Kidney (tissue), 22 donors: ENCODE measurements at places on chromosomes 2 and 18. TPM values are rescaled to one million over a fixed set of nuclear protein-coding genes. Genes with fewer than 3 reads are reported as not detected.

GRCh38 chr2:239884051-239884405 lies 141.1 kb downstream of the NDUFA10 start:
- H3K4me1 ChIP-seq, result no peaks in the 10 kb centered on the region
- no peak overlapping the region for H3K4me3 ChIP-seq
- no peak overlapping the region for H3K27ac ChIP-seq
- peak; percentile 2 for DNase-seq
- H3K36me3 ChIP-seq, result no peaks in the 10 kb centered on the region

DNA sequence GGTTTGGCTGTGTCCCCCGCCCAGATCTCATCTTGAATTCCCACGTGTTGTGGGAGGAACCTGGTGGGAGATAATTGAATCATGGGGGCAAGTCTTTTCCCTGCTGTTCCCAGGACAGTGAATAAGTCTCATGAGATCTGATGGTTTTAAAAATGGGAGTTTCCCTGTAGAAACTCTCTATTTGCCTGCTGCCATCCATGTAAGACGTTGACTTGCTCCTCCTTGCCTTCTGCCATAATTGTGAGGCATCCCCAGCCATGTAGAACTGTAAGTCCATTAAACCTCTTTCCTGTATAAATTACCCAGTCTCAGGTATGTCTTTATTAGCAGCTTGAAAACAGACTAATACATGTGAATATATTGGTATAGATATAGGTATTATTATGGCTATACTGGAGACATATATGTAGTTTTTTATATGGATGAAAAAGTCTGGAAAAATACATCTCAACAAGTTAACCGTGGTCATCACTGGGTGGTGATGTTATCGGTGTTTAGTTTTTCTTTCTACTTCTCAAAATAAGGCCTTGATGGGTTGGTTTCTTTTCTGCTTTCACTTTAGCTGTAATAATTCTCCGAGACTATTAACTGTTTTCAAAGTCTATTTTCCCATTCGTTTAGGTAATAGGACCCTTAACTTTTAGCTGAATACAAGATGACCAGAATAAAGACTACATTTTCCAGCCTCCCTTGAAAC lies 39.1 kb upstream of the NCOA1 start:
- H3K4me3 ChIP-seq, result no peak overlapping the region
- no peaks in the 10 kb centered on the region for H3K36me3 ChIP-seq
- no peak for DNase-seq
- H3K27me3 ChIP-seq, result no peaks in the 10 kb centered on the region

DNA sequence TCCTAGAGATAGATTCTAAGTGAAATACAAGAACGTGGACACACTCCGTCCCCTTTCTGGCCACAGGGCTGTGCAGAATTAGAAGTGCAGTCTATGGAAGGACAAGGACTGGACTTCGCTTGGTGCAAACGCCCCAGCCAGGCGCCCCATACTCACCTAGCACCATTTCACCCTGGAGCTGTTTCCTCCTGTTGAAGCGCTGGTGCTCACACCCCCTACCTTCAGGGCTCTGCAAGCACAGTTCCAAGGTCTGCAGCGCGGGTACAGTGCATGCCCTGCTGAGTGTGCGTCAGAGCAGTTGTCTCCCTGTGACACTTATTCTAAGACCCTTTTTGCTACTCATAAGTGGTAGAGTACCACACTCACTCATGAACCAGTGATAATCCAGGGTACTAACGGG lies 3.0 kb downstream of the HPCAL1 start:
- no peak overlapping the region for H3K4me3 ChIP-seq
- H3K36me3 ChIP-seq, result no peaks in the 10 kb centered on the region
- peaks cover 2% of the 10 kb centered on the region for H3K27me3 ChIP-seq
- H3K4me1 ChIP-seq, result peaks cover 35% of the 10 kb centered on the region
- no peak for DNase-seq

DNA sequence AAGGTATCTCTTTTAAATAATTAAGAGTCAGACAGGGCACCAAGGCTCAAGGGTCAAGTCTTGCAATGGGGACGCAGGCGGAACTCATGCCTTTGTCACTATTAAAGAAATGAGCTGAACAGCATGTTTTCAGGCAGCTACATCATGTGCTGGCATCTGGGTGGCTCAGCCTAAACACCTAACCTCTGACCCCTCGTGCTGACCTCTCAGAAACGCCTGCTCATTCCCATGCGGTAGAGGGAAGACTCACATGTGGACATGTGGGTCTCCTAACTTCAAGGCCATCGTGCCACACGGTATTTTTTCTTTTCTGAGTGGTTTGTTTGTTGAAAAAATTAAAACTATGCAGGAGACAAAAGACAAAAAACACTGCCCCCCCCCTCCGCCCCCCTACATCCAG lies 31.3 kb downstream of the CYP27C1 start:
- no peaks in the 10 kb centered on the region for H3K36me3 ChIP-seq
- no peaks in the 10 kb centered on the region for H3K4me1 ChIP-seq
- DNase-seq, result no peak
- no peaks in the 10 kb centered on the region for H3K27me3 ChIP-seq

GRCh38 chr18:25299426-25300300 lies 52.3 kb downstream of the ZNF521 start:
- H3K4me3 ChIP-seq, result no peak overlapping the region
- no peaks in the 10 kb centered on the region for H3K4me1 ChIP-seq
- H3K27ac ChIP-seq, result no peak overlapping the region
- H3K27me3 ChIP-seq, result no peaks in the 10 kb centered on the region
- no peaks in the 10 kb centered on the region for H3K36me3 ChIP-seq

GRCh38 chr2:171098607-171099006 lies 62.1 kb downstream of the TLK1 start:
- H3K4me1 ChIP-seq, result no peaks in the 10 kb centered on the region
- H3K27ac ChIP-seq, result no peak overlapping the region
- no peak for DNase-seq
- H3K4me3 ChIP-seq, result no peak overlapping the region
- no peaks in the 10 kb centered on the region for H3K27me3 ChIP-seq

DNA sequence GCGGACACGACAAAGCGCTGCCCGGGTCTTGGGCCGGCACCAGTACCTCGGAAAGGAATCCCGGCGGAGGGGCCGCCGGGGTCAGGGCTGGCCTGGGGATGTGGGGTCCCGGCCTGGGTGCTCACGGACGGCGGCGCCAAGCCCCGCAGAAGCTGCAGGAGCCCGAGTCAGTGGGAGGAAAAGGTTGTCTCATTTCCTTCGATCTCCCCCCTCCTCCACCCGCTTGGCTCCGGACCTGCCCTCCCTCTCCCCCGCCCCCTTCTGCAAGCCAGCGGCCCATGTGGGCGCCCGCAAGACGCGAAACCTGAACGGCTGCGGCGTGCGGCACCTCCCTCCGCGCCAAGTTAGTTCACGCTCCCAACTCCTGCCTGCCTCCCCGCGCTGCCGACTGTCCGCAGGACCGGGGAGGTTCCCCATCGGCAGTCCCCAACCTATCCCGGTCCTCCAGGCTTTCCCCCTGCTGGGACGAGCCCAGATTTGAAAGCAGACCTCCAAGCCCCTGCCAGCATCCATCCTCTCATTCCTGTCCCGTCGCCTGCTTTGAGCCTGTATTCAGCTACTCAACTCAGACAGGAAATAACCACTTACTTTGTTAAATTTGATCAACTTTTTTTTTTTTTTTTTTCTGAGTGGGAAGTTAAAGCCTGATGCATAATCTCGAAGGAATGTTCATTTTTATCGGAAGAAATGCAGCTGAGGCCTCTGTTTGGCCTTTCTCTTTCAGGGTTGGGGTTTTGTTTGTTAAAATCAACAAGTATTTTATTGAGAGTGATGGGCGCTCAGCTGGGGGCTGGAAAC lies at the start of gene EVA1A:
TSS of gene EVA1A (minus strand) at position 172 of the 798 bp plus-strand sequence. CDS start 42,799 bp downstream, outside the sequence.
- peaks cover 21% of the 10 kb centered on the region for H3K4me1 ChIP-seq
- DNase-seq, result peak; percentile 88
- no peaks in the 10 kb centered on the region for H3K27me3 ChIP-seq
- H3K27ac ChIP-seq, result peak within 1 kb of the TSS; percentile 78

- H3K4me3 ChIP-seq, result no peak overlapping the region
These were observed 298.6 kb upstream of the FAM98A start for GRCh38 chr2:33897741-33898140.

DNA sequence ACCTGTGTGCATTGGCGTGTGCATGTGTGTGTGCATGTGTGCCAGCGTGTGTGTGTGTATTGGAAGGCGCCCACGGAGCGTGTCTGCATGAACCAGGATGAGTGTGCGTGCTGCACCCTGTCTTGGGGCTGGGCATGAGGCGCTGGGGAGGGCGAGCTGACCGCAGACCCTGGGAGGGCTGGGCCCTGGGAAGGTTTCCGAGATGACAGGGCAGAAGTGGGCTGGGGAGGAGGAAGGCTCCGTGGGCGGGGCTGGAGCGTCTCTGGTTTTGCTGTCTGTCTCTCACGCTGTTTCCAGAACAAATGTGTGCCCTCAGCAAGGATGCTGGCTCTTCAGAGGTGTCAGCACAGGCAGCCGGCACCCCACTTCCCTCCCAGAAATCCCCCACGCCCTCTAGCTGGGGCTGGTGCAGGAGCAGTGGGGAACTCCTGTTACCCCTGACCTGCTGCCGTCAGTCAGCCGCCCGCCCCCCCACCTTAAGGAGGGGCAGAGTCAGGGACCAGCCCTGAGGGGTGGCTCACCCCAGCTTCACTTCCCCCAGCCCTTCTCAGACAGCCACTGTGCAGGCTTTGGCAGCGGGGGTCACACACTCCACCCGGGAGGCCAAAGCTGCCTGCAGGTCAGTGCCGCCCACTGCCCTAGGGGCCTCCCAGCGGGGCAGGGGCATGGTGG lies at the start of gene GPR35:
TSS of gene GPR35 (plus strand) at position 531 of the 672 bp plus-strand sequence. CDS start 4,473 bp downstream, outside the sequence.
- peak; percentile 77 for DNase-seq
- H3K27ac ChIP-seq, result no peak within 1 kb of the TSS
- no peak within 1 kb of the TSS for H3K4me3 ChIP-seq
- H3K27me3 ChIP-seq, result no peaks in the 10 kb centered on the region
- no peaks in the 10 kb centered on the region for H3K4me1 ChIP-seq

DNA sequence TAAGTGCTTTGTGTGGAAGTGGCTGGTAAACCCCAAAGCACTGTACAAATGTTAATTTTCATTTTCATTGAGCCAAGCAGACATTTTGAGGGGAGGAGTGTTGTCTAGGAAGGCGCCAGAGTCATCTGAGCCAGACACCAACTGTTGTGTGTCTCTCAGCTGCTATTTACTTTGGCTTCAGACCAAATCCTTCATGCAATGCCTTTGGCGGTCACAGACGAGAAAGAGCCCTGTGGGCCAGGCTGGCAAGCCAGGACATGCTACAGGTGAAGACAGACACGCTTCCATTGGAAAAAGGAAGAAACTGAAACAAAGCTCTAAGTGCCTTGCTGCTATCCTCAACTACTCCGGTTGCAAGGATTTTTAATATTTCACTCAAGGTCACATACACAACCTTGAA lies 115.4 kb upstream of the CDC42EP3 start:
- no peak overlapping the region for H3K27ac ChIP-seq
- no peaks in the 10 kb centered on the region for H3K27me3 ChIP-seq
- H3K36me3 ChIP-seq, result no peaks in the 10 kb centered on the region
- H3K4me3 ChIP-seq, result no peak overlapping the region

DNA sequence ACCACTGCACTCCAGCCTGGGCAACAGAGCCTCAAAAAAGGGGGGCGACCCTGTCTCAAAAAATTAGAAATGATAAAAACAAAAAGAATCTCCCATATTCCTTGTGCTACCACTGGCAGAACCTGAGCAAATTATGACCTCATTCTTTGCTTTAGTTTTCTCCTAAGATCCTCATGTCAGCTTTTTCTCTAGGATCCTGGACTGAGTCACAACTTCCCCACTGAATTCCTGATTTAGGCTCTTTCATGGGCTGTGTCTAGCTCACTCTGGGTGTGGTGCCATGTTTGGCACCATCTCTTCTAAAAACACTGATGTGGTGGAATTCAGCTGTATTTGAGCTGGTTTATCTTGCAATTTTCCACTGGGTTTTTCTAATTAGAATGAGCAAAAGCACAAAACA lies 37.1 kb downstream of the EXOC6B start:
- no peak overlapping the region for H3K27ac ChIP-seq
- H3K4me1 ChIP-seq, result no peaks in the 10 kb centered on the region
- no peaks in the 10 kb centered on the region for H3K27me3 ChIP-seq
- H3K36me3 ChIP-seq, result no peaks in the 10 kb centered on the region
- DNase-seq, result no peak

GRCh38 chr2:105943977-105944376 lies 199.3 kb downstream of the NCK2 start:
- no peaks in the 10 kb centered on the region for H3K36me3 ChIP-seq
- H3K27me3 ChIP-seq, result no peaks in the 10 kb centered on the region
- H3K27ac ChIP-seq, result no peak overlapping the region
- H3K4me1 ChIP-seq, result no peaks in the 10 kb centered on the region
- H3K4me3 ChIP-seq, result no peak overlapping the region

- no peak overlapping the region for H3K27ac ChIP-seq
- H3K4me3 ChIP-seq, result no peak overlapping the region
- H3K36me3 ChIP-seq, result peaks cover 3% of the 10 kb centered on the region
- no peak for DNase-seq
These were observed 55.9 kb downstream of the UNC50 start for GRCh38 chr2:98664323-98664722.

GRCh38 chr18:3048121-3048520 lies 35.2 kb upstream of the LPIN2 start:
- no peaks in the 10 kb centered on the region for H3K4me1 ChIP-seq
- H3K27ac ChIP-seq, result no peak overlapping the region
- DNase-seq, result no peak
- H3K27me3 ChIP-seq, result no peaks in the 10 kb centered on the region
- no peaks in the 10 kb centered on the region for H3K36me3 ChIP-seq

GRCh38 chr2:132825601-132826000 lies 155.6 kb upstream of the LYPD1 start:
- no peaks in the 10 kb centered on the region for H3K27me3 ChIP-seq
- H3K36me3 ChIP-seq, result no peaks in the 10 kb centered on the region
- no peaks in the 10 kb centered on the region for H3K4me1 ChIP-seq
- no peak overlapping the region for H3K27ac ChIP-seq
- H3K4me3 ChIP-seq, result no peak overlapping the region

DNA sequence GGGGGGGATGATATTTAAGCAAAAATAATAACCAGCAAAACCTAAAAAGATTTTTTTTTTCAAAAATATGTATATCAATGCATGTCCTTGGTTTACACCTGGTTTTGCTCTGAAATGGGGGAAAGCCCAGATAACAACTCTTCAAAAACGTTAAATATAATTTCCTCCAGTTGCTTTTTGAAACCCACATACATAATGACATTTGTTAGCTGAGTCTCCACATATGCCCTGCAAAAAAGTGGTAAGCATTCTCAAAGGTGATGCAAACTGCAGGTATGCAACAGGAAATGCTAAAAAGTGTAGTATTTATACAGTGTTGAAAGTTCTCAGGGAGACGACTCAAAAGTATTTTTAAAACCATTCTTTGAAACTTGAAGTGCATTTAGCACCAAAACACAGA lies 258.6 kb downstream of the ZEB2 start:
- no peak overlapping the region for H3K27ac ChIP-seq
- H3K4me3 ChIP-seq, result no peak overlapping the region
- H3K27me3 ChIP-seq, result no peaks in the 10 kb centered on the region
- no peak for DNase-seq
- H3K4me1 ChIP-seq, result no peaks in the 10 kb centered on the region
- no peaks in the 10 kb centered on the region for H3K36me3 ChIP-seq

GRCh38 chr2:205954707-205955106 lies 131.3 kb downstream of the INO80D start:
- H3K27ac ChIP-seq, result no peak overlapping the region
- H3K4me3 ChIP-seq, result no peak overlapping the region
- no peaks in the 10 kb centered on the region for H3K4me1 ChIP-seq
- no peaks in the 10 kb centered on the region for H3K36me3 ChIP-seq

GRCh38 chr2:73053316-73054114 lies 18.0 kb downstream of the SFXN5 start:
- H3K4me3 ChIP-seq, result no peak overlapping the region
- H3K4me1 ChIP-seq, result no peaks in the 10 kb centered on the region
- peaks cover 11% of the 10 kb centered on the region for H3K36me3 ChIP-seq
- DNase-seq, result no peak
- no peaks in the 10 kb centered on the region for H3K27me3 ChIP-seq

Gene LRP2
- 85.4 TPM for total RNA-seq

Gene COBLL1
- total RNA-seq, result 205 TPM

Gene ANKRD30B
- not detected for total RNA-seq

Gene RGPD4
- not detected for total RNA-seq

Gene MYO3B
- 6.4 TPM for total RNA-seq

Gene UGT1A5
- 2.1 TPM for total RNA-seq

Gene PTPRN
- total RNA-seq, result not detected
